ENCODE measurements at places on chromosomes 7 and 10.

GRCh38 chr7:76155938-76156337 is 45.8 kb upstream of the SRRM3 start:
- peak; percentile 7 for DNase-seq

DNA sequence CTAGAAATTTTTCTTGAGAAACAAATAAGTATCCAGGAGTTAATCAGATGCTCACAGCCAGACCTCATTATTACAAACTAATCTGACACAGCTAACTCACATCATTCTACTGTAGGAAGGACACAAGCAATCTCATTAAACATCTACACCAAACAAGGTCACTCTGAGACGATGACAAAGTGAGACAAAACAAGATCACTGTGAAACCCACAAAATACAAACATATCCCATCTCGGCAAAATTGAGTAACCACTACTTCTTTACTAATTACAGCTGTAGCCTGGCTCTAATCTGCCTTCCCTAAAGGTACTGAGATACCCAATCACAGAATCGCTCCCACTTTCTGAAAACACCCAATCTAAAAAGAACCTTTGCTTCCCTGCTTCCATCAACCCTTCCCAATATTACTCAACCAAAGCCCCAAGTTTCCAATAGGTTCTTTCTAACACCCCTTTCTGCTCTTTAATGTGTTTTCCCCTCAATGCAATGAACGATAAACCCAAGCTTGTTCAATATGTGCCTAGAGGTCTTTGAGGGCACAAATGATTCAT is 26.9 kb downstream of the CCDC6 start:
- no peak for DNase-seq

DNA sequence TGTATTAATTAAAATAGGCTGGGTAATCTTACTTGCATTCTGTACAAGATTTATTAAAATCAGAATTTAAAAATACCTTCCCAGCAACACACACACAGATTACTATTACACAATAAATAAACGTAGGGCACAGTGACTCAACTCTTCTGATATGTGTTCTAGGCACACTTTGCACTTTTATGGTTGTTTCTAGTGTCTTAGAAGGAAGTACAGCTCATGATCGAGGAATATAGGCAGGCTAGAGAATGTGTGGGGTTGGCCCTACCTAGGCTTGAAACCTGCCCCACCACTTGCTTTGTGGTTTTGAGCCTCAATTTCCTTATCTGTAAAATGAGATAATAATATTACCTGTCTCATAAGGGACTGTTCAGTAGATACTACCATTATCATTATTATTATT is 30.5 kb downstream of the ARMC3 start:
- no peak for DNase-seq

DNA sequence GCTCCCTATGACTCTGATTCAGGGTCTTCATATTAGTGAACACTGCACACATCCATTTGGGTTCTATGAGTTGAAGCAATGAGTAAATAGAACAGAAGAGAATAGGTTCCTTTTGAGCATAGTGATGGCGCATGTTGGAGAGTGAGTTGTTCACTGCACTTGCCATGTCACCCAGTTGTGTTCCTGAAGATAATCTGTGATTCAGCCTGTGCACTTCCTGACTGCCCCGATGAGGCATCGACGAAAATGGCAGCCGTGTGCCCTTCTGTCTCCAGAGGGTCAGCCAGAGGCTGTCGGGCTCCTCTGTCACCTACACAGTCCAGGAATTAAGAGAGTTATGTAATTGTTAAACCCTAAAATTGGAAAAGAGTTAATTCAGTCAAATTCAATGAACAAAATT is 94.7 kb downstream of the GALNT11 start:
- no peak for DNase-seq

- DNase-seq, result no peak
These were observed 265.2 kb downstream of the PHTF2 start for GRCh38 chr7:78063758-78064157.

DNA sequence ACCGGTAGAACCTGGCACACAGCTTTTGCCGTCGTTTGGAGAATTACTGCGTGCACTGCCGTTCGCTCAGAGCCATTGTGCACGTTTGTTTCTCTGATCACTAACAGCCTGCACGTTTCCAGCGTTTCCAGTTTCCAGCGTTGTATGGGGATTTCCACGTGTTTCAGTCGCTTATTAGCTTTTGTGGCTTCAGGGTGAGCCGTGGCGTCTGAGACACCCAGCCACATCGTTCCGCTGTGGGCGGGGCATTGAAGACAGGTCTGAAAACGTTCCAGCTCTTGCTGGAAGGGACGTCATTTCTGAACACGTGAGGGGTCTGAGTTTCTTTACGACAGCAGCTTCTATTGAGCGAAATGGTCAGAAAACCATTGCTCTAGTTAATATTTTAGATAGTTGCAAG is 164.8 kb downstream of the DNAJB6 start:
- no peak for DNase-seq

DNA sequence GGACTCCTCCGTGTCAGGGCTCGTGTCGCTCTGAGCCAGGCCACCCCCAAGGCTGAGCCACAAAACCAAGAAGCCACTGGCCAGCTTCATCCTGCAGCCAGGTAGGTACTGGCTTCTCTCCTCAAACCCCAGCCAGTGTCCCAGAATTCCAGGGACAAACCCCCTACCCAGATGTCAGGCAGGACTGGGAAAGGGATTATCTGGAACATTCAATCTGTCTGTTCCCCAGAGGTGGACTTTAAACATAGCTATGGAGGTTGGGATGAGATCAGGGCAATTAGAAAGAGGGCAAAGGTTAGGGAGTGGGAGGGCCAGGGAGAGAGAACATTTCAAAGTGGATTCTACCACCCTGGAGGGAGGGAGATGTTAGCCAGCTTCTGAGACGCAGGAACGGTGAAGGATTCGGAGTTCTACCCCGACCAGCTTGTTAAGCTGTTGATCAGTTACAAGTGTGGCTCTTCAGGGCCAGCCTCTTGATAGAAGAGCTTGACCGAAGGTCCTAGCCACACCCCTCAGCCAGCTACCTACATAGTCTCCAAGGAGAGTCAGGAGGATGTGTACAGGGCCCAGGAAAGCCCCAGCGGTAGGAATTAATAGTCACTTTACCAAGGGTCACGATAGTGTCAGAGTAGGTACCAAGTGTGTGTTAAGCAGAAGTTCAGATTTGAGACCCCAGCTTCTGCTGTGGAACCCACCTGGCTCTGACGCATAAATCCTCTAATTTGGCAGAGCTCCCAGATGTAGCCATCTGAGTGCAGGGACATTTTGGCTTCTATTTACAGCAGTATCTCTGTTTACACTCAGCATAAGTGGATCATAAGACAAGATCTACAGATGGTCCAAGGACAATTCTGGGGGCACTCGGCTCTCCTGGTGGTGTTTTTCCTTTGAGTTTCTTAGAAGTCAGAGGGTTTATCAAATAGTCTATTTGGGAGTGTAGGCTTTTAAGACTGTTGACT is at the start of gene PLA2G12B:
Gene PLA2G12B (minus strand): TSS at position 211 of the 959 bp plus-strand sequence. CDS start 121 bp downstream, at position 90.
- no peak for DNase-seq

DNA sequence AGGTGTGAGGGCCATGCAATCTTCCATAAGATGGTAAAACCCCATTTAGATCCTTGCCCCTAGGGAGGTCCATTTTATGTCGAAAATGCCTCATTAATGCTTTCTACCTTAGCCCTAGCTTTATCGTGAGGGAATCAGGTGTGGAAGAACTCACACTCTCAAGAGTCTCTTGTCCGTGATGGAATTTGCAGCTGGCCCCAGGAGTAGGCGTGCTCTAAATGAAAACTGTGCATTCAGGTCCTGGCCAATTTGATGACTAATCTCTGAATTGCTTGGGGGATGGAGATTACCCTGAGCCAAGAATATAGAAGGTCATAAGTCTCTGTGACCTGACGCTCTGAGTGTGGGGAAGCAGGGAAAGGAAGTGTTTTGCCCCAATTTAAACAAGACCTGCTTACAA is 6.6 kb downstream of the C10orf90 start:
- no peak for DNase-seq

- DNase-seq, result no peak
These were observed 334.4 kb upstream of the NPVF start for GRCh38 chr7:25562673-25563182.

DNA sequence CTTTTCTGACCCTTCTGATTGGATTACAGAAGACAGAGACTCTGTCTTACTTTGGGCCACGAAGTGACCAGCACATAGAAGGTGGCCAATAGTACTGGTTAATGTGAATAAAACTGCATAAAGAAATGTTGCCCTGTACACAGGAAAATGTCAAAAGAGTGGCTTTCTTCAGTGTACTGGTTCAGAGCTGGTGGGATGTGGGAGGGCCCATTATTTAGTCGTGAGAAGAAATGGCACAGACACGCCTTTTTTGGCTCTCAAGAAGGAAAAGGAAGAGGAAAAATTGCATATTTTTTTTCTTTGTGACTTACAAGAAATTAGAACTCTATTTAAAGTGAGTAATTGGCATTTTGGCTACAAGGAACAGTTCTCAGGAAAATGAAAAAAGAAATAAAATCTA is 129.7 kb downstream of the DGKI start:
- DNase-seq, result no peak

DNA sequence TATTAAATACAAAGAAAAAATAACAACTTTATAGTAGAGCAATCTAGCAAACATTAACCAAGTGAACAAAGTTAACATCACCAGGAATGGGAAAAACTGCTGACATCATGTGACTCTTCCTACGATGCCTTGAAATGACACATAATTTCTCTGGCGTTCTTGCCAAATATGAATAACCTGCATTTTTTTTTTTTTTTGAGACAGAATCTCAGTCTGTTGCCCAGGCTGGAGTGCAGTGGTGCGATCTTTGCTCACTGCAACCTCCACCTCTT is 126.5 kb upstream of the VKORC1L1 start:
- no peak for DNase-seq

- no peak for DNase-seq
These were observed 22.3 kb upstream of the IL15RA start for GRCh38 chr10:5999440-6000165.

GRCh38 chr7:105011141-105011830 is 2.7 kb upstream of the KMT2E start:
- DNase-seq, result no peak

DNA sequence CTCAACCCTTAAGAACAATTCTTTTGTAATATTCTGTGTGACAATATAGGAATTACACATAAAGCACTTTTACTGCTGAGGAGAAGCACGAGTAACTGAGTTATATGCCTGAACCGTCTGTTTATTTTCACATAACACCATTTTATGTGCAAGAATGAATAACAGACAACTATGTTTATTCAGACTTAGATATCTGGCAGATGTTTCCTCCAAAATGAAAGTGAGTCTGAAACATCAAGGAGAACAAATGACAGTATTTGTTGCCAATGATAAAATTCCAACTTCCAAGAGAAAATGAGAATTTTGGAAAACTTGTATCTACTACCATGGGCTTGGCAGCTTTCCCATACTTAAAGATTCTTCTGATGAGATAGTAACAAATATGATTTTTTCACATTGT is 51.4 kb downstream of the DNMBP start:
- no peak for DNase-seq

DNA sequence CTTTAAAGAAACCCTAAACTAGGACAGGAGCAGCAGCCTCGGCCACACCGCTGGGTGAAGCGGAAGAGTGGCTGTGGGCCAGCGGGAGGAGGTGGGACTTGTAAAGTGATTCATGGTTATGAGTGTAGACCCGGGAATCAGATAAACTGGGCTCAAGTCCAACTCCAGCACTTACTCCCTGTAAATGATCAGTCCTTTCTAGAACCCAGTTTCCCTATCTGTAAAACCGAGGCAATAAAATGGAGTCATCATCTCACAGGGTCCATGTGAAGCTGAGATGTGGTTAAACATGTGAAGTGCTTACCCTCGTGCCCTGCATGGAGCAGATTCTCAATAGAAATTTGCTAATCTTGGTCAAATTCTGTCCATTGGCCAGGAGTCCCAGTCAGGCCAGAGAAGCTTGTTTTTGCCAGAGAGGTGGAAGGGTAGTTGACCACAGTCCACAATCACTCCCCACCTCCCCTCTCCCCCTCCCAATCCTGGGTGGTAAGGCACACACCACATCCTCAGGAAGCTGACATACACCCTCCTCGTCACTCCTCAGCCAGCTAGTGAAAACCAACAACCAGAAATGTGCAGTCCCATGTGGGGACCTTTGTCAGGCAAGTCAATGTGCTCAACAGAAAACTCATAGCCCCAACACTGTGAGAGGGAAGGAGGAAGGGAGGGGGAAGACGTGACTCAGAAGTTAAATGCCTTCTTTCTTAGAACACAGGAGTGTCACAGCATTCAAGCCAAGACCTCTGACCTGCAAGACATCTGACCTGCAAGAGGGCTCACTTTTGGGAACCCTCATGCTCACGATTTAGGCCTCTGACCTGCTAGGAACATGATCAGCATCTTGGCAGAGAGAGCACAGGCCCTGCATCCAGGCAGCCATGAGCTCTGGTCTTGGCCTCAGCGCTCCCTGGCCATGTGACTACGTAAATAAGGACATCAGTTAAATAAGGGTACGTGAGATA is 145.1 kb downstream of the PLXNA4 start:
- DNase-seq, result no peak

DNA sequence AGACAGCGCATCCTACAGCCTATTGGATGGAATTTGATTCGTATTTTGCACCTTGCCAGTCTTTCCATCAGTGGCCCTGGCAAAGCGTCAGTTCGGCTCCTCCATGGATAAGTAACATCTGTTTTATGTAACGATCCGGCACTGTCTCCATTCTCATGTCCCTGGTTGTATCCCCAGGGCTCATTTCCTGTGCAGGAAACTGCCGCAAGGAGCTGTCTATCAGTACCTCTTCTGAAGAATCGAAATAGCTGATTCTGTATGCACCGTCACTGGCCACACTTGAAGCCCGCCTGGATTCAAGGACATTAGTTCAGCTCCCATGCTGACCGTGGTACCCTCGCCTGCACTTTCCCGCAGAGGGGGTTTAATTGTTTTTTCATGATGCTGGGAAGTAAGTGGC is 53.1 kb upstream of the NPS start:
- no peak for DNase-seq

DNA sequence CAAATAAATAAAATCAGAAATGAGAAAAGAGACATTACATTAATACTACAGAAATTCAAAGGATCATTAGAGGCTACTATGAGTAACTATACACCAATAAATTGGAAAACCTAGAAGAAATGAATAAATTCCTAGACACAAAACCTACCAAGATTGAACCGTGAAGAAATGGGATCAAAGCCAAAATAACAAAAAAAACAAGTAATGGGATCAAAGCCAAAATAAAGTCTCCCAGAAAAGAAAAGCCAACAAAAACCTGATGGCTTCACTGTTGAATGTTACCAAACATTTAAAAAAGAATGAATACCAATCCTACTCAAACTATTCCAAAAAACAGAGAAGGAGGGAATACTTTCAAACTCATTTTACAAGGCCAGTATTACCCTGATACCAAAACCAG is 20.0 kb downstream of the GSDME start:
- DNase-seq, result no peak

Data from SIG-M5 (cell line).